ENCODE measurements at places on chromosomes 2 and 18.

DNA sequence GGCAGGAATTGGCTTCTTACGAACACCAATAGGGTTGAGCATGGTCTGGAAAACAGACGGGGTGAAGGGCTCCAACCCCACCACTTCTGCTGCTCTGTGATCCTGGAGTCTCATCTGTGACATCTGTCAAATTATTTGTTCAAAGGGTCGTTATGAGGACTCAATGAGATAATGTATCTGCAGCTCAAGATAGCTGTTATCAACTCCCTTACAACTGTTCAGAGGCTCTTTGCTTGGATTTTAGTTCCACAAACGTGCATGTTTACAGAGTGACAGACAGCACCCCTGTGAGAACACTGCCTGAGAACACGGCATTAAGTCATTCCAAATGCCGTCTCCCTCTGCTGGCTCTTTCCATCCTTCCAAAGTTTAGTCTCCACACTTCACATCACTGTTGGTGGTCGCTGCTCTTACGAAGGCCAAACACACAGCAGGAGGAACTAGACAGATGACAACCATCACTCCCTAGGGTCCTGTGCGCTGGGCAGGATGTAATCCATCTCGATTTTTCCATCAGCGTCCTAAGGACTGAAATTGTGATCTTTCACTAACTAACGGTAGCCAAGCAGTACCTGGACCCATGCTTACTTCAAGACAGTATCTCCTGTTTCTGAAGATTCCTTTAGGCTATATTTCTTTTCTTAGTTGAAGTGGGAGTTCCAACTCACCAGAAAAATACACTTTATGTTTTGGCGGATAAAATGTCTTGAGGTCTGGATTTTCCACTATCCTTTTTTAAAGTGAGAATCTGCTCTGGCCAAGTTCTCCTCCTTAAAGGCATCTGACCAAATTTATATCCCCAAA is 220.3 kb downstream of the ANAPC1 start:
- DNase-seq, result no peak

GRCh38 chr18:10094655-10095054 is 180.8 kb downstream of the VAPA start:
- no peak for DNase-seq

DNA sequence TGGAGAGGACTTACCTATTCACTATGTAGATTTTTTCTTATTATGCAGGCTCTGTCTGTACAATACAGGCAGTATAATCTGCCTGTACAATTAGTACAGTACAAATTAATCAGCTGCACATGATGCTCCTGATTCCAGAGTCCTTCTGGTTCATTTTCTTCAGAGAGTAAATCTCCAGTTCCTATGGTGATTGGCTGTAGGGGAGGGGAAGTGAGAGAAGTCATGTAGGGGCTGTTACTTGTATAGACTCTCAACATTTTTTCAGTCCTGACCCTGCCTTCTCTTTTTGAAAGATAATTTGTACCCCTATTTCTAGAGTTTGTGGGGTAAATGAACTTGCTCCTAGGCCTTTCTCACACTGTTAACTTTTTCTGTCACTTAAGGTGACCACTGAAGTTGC is 54.5 kb downstream of the PTPN4 start:
- DNase-seq, result no peak

GRCh38 chr2:121944072-121944831 is 188.8 kb downstream of the TSN start:
- DNase-seq, result no peak

DNA sequence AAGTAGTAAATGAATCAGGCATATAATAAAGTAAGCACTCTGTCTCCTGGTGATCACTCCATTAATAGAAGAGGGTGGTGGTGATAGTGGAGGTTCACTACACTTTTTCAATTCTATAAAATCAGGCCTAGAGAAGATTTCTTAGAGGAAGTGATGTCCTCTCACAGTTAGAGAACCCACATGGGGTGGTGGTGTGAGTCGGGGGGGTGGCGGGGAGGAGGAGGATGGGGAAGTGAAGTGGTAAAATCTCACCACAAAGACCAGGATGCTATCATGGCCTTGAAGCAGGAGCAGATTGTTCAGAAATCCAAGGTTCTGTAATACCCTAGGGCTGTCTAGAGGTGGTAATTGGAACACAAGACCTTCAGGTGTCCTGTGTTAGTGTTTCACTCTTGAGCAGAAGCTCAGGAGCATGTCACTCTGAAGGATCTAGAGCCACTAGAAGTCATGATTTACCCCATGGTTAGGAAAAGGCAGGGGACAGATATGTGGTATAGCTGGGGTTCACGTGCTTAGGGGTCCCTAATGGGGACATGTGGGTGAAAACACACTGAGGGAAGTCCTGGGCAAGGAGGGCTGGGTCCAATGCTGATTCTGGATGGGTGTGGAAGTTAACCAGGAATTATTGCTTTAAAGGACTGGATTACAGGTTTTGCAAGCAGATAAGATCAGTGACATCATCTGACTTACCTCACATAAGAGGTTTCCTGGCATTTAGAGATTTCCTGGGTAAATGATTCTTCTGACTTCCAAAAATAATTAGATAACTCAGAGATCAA is 31.0 kb downstream of the RNF125 start:
- no peak for DNase-seq

DNA sequence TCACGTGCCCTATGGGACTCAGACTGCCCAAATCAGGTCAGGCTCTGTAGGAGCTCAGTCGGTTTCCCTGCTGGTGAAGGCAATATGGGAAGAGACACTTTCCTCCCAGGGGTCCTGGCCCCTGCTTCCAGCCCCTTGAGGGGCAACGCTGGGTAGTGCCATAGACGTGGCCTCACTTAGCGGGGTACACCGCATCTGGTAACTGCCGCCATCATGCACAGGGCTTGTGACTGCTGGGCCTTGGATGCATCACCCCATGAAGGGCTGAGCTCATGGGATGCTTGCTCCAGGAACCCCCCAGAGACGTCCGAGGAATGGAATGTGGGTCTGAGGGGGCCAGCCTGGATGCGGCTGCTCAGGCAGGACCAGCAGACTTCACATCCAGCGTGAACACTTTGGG is 127.3 kb upstream of the HDAC4 start:
- no peak for DNase-seq

DNA sequence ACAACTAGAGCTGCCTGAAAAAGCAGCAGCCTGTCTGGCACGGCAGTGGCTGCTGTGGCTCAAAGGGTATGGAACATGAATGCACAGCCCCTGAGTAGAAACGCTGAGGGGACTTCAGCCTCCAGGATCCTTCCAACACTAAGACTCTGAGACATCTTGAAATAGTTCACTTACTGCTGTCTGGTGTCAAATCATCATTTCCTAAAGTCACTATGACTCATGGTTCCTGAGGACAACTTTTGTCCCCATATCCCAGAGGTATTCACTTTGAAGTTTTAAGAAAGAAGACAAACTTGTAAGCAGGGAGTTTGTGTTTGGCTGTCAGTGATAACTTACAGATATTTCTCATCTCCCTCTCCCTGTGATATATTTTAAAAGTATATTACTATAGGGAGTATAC is 33.3 kb upstream of the NEB start:
- DNase-seq, result no peak

DNA sequence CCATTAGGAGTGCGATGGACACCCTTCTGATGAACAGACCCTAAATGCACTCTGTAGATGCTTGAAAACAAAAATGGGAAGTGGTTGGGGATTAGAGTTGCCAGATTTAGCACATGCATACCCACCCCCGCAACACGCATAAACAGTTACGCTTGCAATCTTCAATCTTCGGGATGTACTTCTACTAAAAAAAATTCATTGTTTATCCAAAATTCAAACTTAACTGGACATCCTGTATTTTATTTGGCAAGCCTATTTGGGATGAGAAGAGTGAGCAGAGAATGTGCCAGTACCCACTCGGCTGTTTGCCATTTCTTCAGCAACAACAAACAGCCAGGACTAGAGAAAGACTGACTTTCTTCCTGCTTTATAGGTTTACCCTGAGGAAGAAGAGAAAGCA is 18.4 kb downstream of the KIAA2012 start:
- DNase-seq, result no peak

DNA sequence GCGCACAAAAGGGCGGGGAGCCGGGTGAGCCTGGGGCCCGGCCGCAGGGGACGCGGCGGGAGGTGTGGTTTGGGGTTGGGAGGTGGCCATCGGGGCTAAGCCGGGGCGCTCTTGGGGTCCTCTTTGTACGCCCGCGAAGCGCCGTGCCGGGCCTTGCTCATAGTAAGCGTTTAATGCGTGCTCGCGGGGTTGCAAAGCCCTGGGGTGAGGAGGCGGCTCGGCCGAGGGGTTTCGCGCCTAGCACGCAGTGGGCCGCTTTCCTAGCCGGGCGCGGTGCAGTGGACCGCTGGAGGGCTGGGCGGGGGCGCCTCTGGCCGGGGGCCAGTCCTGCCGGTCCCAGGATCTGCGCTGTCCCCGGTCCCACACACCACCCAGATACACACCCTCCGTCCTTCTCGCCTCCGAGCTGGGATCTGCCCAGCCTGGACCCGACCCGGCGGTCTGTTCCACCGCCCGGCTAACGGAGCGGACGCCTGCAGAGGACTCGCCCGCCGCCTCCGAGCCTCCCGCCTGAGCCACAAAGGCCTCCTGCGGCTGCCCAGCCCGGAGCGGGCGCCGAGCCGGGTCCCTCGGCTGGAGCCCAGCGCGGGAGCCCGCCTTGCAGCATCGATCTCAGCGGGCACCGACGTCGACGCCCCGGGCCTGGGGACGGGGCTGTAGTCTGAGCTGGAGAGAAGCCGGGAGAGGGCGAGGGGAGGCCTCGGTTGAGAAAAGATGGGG is 564 bp downstream of the DPYSL5 start:
- peak; percentile 88 for DNase-seq

GRCh38 chr2:215579809-215580208 is 143.9 kb upstream of the FN1 start:
- DNase-seq, result no peak

DNA sequence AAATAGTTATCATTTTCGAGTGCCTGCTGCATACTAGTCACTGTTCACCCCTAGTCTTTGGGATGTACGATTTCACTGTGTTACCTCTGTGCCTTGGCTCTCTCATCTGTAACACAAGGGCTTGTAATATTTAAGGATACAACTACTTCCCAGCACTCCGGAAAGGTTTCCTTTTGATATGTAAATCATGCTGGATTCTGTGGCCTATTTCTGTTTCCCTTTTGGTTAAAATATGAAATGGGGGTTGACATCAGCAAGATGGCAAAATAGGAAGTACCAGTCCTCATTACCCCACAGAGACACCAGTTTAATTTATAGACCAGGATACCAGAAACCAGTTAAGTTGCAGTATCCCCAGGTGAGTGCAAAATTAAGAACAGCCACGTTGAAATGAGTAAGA is 23.5 kb downstream of the PSMG2 start:
- no peak for DNase-seq

Measured in retina (tissue), 1 donor.